ENCODE measurements at places on chromosomes 1 and 21.

DNA sequence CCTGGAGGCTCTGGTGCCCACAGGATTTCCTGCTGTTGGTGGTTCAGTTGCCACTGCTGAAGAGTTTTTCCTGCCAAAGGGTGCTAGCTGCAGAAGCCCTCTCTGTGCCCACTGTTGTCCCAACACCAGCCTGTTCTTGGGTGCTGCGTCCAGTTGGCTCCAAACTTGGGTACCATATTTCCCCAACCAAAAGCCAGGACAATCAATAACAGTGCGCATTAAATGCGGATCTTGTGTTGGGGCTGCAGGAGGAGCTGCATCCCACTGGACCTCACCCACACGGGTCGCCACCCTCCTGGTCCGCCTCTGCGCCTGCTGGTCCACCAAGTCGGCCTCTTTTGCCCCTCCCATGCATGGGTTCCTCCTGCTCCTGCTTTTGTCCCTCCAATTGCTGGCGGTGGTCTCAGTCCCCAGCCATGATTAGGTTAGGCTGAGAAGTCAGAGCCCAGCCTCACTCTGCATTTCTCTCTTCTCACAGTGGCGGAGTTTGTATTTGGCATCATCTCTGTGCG lies 9.8 kb downstream of the ABCG1 start:
- no peak for DNase-seq

GRCh38 chr1:119783354-119784185 lies 14.9 kb upstream of the HMGCS2 start:
- DNase-seq, result no peak

DNA sequence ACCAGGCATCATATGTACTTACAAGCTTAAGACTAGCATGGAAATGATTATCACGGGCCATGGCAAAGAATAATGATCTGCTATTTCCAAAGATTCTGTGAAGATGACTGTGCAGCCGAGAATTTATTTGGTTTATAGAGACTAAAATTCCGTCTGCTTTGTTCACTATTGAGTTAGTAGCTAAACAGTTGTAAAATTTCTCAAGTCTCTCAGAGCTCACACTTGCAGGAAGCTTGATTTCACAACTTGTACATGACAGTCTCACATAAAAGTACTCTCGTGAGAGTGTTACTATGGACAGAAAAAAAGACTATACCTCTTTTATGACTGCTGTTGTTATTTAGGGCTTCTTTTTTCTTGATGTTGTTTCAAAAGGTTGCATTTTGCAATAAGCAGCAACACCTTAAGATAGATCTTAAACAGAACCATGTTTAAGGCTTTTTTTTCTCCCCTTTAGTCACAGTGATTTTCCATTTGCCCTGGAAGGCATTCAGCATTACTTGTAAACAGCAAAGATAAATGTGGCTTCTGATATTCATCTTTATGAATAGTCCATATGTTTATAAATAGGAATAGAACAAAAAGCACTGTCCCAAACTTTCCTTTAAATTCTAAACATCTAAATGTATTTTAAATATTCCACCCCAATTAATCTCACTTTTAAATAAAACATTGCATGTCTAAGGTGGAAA lies 24.8 kb downstream of the ST6GALNAC5 start:
- no peak for DNase-seq

DNA sequence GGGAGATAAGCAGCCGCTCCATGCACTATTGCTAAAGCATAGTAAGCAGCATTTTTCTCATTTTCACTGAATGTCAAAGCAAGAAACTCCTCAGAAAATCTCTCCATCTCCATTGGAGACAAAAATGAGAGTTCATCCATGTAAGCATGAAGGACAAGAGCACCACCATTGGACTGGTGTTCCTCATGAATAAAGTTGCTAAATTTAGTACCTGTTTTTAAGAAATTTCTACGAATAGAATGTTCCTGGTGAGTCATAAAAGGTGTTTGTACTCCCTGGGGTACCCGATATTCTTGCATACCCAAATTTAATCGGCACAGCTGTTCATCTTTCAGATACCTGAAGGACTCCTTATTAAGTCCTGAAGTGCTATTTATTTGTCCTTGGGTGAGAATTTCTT lies 14.8 kb downstream of the RSBN1 start:
- no peak for DNase-seq

DNA sequence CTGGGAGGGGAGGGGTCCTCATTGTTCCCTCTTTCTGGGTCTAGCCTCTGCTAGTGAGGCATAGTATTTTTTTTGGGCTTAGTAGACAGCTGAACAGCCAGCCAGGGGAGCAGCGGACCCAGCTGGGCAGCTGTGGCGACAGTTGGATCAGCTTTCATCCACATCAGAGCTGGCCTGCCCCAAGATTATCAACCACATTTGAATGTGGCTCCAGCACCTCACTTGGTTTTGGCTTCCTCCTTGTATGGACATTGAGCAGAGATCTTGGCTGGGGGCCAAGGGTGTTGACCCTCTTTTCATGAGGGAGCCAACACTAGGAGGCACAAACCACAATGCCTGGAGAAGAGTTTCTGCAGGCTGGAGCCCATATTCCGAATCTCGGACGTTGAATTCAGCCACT lies 25.0 kb downstream of the WNT4 start:
- no peak for DNase-seq

GRCh38 chr1:7295946-7296345 lies 475.1 kb upstream of the VAMP3 start:
- DNase-seq, result no peak

DNA sequence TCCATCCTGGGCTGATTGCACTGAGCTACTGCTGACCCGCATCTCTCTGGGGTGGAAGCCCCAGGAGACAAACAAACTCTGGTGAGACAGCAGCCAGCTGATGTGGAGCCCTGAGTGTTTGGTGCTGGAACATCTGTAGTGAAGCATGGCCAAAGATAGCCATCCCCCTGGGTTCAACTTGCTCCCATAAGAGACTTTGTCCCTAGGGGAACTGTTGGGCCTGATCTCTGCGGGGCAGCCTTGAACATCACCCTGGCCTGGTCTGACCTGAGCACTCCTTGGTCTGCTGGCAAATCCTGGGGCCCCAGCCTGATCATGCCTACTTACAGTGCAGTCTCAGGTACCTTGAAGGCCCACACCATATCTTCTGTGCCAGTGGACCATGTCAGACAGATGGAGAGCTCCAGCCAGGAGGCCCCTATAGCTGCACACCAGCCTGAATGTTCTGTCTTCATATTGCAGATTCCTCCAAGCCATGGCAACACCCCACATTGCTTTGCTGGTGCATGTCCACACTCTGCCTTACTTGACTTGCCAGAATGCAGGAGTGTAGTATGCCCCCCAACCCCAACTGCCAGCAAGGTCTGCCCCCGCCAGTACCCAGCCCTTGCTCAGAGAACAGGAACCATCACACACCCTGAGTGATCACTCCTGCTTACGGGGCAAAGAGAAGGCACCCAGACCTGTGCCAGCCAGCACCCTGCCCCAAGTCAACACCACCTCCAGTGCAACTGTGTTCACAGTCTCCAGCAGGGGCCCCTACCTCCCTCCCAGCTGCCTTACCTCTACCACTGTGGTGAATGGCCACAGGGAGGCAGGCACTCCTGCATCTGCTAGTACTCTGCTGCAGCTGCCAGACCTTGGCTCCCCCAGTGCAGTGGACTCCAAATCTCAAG lies 690.5 kb upstream of the NR5A2 start:
- no peak for DNase-seq

DNA sequence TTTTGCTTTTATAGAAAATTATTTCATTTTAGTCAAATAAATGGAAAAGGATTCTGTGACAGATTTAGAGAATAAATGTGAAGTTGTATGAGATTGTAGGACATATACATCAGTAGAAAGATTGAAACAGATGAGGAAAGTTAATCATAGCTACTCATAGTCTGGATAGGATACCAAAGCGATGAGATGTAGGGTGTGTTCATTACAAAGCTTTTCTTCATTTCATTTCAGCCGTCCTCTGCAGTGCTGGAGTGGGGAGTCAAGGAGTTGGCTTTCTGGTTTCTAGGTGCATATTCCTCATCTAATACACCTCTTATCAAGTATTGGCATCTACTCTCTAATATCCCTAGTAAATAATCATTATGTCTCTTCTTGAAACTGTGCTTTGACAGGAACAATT lies 149.5 kb upstream of the NEGR1 start:
- DNase-seq, result no peak

DNA sequence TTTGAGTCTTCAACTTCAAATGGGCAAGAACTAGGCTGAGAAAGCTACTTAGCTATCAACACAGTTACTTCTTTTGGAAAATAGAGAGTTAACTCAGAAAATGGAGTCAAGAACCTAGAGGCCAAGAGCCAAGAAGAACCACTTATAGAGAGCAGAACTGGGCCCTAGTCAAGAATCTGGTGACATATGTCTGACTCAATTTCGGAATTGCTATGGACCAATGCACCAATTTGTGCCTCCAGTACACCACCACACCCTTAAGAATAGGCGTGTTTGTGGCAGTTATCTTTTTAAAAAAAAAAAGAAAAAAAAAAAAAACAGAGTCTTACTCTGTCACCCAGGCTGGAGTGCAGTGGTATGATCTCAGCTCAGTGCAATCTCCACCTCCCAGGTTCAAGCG lies 7.8 kb downstream of the S100A2 start:
- no peak for DNase-seq

- no peak for DNase-seq
Measured at GRCh38 chr1:192131914-192132313, 26.3 kb upstream of the RGS18 start.

DNA sequence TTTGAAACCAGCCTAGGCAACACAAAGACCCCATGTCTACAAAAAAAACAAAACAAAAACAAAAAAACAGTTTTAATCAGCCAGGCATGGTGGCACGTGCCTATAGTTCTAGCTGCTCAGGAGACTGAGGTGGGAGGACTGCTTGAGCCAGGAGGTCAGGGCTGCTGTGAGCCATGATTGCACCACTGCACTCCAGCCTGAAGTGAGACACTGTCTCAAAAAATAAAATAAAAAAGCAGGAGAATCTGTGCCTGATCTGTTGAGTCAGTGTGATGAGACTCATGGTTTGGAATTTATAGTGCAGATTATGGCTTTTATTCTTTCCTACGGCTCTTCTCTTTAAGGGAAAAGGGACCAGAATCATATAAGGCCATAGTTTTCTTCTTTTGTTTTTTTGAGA lies 16.5 kb downstream of the TRIT1 start:
- no peak for DNase-seq

GRCh38 chr1:29162476-29163138 lies 19.1 kb downstream of the SRSF4 start:
- DNase-seq, result no peak

GRCh38 chr21:34612557-34612956 lies 2.4 kb downstream of the RCAN1 start:
- DNase-seq, result no peak

DNA sequence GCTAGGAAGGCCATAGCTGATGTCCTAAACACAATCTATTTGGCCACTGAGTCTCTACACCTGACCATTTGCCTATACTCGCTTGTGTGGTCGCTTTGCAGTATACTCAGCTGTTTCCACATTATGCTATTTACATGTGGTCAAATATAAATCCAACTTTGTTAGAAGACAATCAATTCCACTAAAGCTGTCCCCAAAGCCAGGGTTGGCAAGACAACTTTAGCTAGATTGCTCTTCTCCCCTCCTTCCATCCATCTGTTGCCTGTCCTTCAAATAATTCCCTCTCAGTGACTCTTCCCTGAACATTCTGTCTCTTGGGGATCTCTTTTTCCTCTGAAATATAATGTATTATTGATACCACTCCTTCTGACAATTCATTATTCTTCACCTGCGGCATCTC lies 30.1 kb downstream of the AVPR1B start:
- no peak for DNase-seq

DNA sequence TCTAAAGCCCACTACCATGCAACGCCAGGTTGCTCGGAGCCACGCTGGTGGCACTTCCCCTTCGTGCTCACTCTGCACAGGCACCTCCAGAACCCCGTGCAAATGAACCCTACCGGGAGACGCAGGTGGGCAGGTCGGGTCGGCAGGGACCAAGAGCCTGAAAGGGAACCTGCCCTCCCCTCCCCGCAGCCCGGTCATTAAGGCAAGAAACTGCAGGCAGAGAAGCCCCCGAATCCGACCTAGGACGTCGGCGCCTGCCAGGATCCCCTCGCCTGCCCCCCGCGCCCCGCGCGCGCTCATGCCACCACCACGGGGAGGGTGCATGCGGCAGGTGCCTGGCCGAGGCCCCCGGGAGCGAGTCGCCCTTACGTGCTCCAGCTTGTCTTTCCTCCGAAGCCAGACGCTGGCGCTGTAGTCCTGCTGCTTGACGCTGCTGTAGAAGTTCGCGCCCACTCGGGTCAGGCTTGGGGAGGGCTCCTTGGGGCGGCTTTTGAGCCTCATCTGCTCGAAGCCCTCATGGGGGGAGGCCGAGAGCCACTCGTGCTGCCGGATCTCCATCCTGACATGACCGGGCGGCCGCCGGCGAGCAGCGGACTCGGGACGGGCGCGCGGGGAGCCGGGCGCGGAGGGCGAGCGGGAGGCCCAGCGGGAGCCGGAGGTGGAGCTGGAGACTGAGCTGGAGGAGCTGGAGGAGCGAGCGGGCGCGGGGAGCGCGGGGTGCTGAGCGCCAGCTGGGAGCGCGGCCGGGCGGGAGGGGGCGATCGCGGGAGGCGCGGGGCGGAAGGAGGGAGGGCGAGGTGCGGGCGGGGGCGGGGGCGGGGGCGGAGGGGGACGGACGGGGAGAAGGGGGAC lies 552 bp downstream of the PLD5 start:
- peak; percentile 3 for DNase-seq

DNA sequence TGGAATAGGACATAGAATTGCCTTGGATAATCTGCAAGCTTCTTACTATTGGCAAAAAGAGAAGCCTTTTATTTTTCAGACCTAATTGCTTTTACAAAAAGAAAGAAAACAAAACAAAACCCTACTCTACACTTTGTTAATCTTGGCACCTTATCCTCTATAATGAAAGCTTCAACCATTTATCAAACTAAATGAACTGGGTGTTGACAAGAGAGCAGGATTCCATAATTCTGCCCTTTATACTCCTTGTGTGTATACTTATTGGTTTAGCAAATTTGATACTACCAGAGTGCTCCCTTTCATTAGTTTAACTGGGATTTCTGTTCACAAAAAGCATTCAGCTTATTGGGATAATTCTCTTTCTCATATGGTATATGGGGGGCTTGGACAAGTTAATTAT lies 3.0 kb upstream of the TMCC2 start:
- no peak for DNase-seq

DNA sequence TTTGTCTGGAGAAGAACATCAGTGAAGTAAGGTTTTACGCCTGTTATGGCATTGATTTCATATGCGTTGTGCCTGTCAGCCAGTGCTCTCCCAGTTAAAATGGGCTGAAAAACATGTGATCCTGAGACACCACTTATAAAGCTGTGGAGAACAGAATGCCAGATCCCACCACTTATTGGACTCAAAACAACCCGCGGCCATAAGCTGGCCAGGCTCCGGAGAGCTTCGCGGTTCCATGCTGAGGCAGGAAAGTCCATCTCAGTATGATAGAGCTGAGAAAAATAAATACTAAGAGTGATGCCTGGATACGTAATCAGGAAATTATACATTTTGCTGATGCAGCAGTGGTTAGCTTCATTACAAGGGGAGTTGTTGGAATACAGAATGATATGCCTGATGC lies 5.1 kb downstream of the APOBEC4 start:
- no peak for DNase-seq

GRCh38 chr1:220796530-220796929 lies 9.8 kb downstream of the MTARC1 start:
- DNase-seq, result no peak

- no peak for DNase-seq
Measured at GRCh38 chr1:20284046-20284445, 6.6 kb upstream of the VWA5B1 start.

- no peak for DNase-seq
Measured at GRCh38 chr1:43653339-43653738, 3.4 kb downstream of the KDM4A start.

GRCh38 chr1:241894016-241894415 lies 46.0 kb downstream of the EXO1 start:
- DNase-seq, result no peak

GRCh38 chr1:1768249-1768992 lies 9.8 kb downstream of the NADK start:
- no peak for DNase-seq
